Left cardiac atrium (tissue), 4 donors: ENCODE measurements at places on chromosomes 1 and 21. TPM values are rescaled to one million over a fixed set of nuclear protein-coding genes. Genes with fewer than 3 reads are reported as not detected.

GRCh38 chr1:28249013-28249865 lies 10.1 kb upstream of the SESN2 start:
- peak; percentile 53 for DNase-seq

GRCh38 chr1:208174731-208175507 lies 69.3 kb downstream of the PLXNA2 start:
- DNase-seq, result no peak

- no peak for DNase-seq
These were observed 136.8 kb upstream of the SGIP1 start for GRCh38 chr1:66397192-66397591.

- DNase-seq, result no peak
These were observed 19.4 kb downstream of the SOAT1 start for GRCh38 chr1:179313004-179313403.

DNA sequence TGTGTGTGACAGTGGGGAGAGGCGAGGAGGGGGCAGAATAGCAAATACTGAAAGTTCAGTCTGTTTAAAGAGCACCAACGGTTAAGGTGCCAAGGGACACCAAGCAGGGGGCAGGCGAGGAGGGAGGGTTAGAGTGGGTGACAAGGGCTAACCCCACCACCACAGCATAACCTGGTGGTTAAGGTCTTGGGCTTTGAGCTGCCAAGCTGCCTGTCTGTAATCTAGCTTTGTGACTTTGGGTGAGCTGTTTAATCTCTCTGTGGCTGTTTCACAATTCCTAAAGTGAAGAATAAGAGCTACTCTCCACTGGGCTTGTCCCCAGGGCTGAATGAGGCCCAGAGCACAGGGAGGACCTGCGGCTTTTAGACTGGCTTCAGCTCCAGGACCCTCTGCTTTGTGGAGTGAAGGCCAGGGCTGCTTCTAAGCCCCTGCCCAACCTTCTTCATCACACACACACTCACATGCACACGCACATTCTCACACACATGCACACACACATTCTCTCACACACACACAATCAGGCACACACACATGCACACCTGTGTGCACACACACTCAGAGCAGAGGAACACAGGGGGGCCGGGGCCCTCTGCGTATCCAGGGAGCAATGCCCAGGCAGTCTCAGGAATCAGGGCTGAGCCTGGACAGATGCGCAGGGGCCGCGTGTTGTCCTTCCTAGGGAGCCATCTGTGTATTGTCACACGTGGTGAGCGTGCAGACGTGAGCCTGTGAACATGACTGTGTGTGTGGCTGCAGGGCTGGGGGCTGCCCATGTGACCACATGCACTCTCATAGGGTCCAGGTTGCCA lies 101.6 kb upstream of the TARDBP start:
- peak; percentile 6 for DNase-seq

Gene PDZK1IP1
- total RNA-seq, result 1.6 TPM
